ENCODE measurements at places on chromosomes 4 and X.

- no peak for DNase-seq
These were observed 11.2 kb upstream of the PRDX4 start for GRCh38 chrX:23656091-23656490.

DNA sequence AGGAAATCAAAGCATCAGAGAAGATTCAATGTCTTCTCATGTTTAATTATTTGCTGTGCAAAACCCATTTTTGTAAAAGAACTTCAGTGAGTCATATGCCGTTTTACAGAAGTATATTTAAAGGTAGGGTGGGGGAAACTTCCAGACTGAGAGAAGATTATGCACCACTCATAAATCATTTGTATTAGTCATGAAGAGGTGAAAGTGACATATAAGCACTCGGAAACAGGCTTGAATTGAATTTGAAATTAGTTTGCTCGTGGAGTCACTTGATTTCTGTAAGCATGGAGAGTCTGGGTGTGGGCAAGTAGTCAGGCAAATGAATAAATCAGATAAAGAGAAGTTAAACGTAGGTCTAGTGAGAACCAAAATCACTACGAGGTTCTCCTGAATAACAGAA lies 335.1 kb downstream of the ANK2 start:
- DNase-seq: no peak

- DNase-seq: no peak
These were observed 35.3 kb downstream of the CXCL1 start for GRCh38 chr4:73904491-73904890.

GRCh38 chr4:159158985-159159384 lies 56.1 kb downstream of the RAPGEF2 start:
- no peak for DNase-seq

- no peak for DNase-seq
These were observed 19.7 kb upstream of the PRPS2 start for GRCh38 chrX:12771445-12772069.

DNA sequence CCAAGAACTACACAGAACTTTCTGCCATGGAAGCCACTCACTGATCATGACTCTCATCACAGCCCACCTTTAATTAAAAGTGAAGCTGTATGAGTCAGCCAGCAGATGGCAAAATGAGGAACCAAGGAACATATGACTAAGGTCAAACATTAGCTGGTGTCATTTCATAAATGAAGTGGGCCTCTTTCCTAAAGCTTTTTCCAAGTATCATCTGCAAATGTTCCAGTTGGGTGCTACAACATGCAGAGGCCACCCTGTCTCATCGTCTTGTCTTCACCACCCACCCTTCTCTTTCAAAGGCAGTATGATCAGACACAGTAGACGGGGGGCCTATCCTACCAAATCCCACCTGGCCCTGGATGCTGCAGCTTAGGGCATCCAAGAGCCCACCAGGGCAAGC lies 9.2 kb upstream of the EOLA1 start:
- DNase-seq: no peak

GRCh38 chr4:129455482-129455881 lies 359.5 kb downstream of the C4orf33 start:
- peak; percentile 44 for DNase-seq

GRCh38 chr4:76494871-76495590 lies 60.0 kb downstream of the SHROOM3 start:
- no peak for DNase-seq

DNA sequence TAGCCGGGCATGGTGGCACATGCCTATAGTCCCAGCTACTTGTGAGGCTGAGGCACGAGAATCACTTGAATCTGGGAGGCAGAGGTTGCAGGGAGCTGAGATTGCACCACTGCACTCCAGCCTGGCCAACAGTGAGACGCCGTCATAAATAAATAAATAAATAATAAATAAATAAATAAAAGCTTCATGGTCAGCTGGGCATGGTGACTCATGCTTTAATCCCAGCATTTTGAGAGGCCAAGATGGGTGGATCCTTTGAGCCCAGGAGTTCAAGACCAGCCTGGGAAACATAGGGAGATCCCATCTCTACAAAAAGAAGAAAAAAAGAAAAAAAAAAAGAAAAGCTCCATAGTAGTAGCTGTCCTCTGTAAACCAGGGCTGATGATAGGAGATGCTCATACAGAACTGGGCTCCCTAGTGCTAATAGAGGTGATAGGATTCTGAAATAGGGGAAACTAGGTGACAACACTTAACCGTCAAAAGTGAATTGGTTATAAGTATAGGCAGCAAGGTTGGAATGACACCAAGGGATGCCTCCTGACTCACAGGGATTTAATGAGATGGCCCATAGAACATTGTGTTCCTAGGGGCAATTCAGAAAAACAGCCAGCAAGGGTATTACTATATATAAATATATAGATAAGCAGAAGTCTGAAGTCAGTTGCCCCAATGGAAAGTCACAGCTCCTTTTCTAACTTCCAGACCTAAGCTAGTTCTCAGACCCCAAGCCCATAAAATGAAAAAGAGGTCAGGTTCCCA lies 41.8 kb upstream of the ARHGEF6 start:
- no peak for DNase-seq

- no peak for DNase-seq
These were observed 489.7 kb upstream of the GNPDA2 start for GRCh38 chr4:45215976-45216542.

GRCh38 chrX:16778545-16778944 lies 7.7 kb upstream of the TXLNG start:
- DNase-seq: no peak

DNA sequence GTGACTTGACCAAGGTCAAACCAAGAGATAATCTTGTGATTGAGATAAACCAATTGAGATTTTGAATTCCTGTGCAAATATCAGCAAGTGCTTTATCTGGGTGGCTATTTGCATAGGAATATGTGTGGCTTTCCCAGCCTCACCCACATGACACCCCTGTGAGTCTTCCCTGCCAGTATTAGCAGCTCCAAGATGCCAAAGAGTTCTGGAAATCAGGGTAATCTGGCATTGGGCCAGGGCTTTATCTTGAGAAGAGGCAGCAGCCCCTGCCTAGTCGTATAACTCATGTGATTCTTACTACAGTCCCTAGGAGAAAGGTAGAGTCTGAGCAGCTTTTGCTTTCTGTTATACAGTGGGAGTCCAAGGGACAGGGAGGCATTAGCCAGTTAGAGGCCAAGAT lies 87.7 kb downstream of the RLIM start:
- DNase-seq: no peak

DNA sequence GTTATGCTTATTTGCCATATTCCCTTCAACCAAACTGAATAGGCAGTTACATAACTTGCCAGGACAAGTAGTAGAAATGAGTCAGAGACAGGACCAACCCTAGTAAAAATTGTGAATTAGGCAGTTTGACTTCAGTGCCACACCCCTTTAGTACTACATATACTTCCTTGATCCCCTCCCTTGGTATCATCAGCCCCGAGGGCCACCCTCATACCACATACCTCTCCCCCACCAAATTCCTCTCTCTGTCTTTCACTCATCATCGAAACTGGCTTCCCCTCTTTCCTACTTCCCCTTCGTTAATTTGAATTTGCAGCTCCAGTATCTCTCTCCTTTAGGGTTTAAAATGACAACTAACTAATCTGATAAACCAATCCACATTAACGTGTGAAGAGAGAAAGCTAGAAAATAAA lies 7.9 kb upstream of the PTPN13 start:
- no peak for DNase-seq

DNA sequence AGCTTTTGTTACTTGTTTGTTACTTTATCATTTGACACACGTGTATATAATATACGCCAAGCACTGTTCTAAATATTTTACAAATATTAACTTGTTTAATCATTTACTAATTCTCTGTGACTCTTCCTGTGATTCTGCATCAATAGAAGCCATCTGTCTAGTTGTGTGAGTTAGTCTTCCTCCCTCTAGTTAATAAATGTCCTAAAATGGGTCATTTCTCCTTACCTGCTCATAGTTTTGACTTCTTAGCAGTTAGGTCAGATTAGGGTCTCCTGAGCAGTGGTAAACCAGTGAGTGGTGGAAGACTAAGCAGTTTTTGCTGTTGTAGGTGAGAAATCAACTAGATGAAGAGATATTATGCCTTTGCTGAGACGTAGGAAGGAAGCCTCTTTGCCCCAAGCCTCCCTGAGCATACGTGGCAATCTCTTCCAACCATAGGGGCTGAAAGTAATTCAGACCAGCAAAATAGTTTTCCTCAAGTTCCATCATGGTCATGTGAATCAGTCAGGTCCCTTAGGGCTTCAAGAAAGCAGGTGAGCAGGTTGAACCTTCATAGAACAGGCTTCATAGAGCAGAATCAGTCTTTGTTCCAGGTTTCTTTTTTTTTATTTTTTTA lies 38.7 kb upstream of the THOC2 start:
- DNase-seq: no peak

DNA sequence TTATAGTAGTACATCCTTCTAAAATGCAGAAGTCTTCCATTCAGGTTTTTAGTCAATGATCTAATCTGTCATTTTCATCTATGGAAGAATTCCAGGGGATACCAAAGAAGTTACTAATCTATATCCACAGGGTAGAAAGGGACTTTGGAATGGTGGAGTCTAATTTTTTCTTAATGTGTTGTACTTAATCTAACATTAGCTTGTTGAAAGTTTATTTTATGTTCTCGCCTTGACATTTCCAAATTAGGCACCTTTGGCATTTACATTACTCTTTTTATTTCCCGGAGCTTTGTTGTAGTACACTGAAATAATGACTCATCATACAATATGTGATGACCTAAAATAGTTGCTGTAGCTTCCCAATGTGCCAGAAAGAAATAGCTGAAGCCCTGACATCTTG lies 91.5 kb downstream of the HTR2C start:
- DNase-seq: no peak

DNA sequence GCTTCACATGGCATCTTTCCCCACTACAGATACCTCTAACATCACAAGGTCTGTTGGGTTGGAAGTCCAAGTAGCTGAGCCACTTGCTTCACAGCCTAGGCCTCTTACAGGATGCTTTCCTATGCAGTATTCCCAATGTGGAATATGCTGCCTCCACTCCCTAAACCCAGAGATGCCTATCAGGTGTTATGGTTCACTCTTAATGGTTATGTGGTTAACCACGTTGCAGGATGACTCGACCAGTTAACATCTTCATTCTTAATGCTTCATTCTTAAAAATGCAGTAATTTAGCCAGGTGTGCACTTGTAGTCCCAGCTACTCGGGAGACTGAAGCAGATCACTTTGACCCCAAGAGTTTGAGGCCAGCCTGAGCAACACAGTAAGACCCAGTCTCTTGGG lies 24.2 kb downstream of the HAUS3 start:
- no peak for DNase-seq

GRCh38 chrX:86981326-86981879 lies 536.2 kb upstream of the KLHL4 start:
- DNase-seq: no peak

- DNase-seq: no peak
These were observed 90.2 kb downstream of the CXCL13 start for GRCh38 chr4:77695774-77696173.

DNA sequence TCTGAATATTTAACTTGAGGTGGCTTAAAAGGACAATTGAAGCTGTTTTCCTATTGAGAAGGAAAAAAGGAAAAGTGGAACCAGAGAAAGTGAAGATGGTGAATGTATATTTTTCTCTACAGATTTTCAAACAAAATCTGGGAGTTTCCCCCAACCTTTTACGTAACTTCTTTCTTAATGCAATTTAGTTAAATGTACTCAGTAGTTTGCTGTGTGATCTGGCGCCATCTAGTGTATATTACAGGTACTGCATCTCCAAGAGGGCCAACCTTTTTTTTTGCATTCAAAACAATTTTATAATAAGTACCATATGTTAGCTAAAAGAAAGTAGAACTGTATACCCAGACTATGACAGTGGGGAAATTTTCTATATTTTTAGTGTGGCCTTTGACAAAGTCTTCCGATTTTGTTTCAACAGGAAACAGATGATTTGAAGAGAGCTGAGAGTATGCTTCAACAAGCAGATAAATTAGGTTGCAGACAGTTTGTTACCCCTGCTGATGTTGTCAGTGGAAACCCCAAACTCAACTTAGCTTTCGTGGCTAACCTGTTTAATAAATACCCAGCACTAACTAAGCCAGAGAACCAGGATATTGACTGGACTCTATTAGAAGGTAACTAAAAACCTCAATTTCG lies 82.0 kb downstream of the PLS3 start:
- DNase-seq: peak; percentile 7

DNA sequence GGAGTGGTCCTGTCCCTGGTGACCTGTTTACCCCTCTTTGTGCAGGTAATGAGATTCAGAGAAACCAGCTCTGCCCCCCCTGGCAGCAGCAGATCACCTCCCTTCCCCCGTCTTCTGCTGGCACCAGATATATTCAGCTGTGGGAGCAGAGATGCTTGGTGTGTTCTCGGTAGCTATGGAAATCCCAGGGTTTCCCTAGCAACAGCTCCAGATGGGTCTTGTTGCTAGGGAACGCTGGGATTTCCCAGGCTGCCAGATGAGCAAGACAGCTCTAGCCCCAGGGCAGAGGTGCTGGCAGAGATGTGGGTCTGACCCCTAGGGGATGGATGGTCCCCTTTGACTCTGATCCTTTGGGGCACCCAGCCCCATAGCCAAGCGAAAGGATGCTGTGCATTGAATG lies 20.2 kb downstream of the CETN2 start:
- DNase-seq: no peak

GRCh38 chrX:112889400-112889799 lies 48.8 kb upstream of the AMOT start:
- DNase-seq: no peak

DNA sequence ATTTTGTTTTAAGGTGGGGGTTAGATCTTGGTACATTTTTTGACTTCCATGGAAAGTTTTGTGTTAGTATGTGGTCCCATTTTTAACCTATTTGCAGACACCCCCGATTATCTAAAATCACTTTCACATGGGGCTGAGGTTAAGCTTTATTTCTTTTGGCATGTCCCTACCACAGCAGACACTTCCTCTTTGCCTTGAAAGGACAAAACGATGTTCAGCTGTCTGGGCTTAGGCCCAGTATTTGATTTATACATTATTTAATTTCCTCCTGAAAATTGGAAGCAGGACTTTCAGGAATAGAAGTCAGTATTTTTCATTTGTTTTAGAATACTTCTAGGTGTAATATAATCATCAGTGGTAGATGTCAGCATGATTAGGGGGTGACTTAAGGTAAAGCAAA lies 112.4 kb upstream of the SPRY1 start:
- no peak for DNase-seq

DNA sequence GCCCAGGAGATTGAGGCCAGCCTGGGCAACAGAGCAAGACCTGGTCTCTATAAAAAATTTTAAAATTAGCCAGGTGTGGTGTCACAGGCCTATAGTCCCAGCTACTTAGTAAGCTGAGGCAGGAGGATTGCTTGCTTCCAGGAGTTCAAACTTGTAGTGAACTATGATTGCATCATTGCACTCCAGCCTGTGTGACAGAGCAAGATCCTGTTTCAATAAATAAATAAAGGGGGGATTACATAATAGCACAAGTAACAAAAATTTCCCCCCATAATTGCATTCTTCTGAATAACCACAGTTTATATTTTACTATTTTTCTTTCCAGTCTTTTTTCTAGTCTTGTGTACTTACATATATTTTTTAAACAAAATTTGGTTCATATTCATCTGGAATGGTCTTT lies 135.6 kb downstream of the CHIC2 start:
- DNase-seq: no peak

All from NCI-H774 (cell line).